Fibroblast of gingiva (primary cell): ENCODE measurements at places on chromosomes 11 and 22.

DNA sequence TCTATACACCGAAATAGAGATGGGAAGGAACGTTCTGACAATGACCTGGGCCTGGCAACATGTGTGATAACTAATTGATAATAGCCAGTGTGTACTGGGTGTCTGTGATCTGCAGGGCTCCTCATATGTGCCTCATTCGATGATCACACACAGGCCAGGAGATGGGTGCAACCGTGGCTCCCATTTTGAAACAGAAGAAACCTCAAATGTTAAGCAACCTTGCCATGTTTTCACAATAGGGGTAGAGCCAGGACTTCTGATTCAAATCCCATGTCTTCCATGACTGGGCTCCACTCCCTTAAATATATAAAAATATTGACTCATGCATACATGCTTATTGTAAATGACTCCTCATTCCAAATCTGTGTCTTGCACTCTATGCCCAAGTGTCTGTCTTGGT is 11.1 kb downstream of the APOL3 start:
- peak; percentile 89 for DNase-seq

DNA sequence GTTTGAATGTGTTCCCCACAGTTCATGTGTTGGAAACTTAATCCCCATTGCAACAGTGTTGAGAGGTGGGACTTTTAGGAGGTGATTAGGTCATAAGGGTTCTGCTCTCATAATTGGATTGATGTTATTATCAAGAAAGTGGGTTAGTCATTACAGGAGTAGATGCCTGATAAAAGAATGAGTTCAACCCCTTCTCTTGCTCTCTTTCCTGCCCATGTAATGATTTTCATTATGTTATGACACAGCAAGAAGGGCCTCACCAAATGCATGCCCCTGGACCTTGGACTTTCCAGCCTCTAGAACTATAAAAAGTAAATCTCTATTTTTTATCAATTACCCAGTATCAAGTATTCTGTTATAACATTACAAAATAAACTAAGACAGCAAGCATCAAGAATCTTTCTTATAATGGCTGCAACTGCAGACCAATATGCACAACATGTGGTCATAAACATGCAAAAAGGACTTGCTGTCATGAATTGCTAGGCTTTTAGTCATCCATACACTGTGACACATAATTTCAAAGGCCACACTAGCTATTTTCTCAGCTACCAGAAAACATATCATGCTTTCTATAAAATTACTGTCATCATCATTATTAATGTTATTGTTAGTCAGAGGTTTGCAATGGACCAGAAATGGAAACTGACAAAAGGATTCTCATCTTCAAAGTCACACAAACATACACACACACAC is 99.9 kb upstream of the GUCY1A2 start:
- DNase-seq: no peak

DNA sequence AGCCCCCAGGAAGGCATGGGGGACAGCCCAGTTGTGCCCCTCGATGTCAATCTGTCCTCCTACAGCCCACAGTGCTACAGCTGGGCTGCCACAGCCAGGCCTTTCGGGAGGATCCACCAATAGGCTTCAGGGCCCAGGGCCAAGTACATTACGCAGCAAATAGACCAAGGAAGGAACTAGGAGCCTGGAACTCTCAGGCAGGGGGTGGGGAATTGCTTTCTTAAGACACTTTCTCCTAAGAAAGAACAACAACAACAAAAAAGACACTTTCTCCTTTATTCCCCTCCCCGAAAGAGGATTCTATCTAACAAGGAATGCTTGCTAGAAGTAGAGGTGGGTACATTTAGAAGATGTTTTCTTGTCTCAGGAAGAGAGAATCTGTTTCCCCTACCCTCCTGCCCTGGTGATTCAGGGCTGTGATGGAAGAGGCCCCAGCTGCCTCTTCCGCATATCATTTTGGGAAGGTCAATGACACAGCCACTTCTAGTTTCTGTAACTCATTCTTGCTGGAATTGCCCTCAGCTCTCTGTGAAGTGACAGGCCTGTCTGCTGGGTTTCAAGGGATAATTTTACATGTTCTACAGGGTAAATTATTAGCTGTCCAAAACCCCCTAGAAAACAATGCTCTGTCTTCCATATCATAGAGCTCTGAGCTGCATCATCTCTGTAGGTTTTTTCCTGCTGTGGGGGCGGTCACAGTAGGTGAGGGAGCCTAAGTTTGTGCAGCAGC is 6.0 kb upstream of the MALAT1 start:
- peak; percentile 91 for DNase-seq

DNA sequence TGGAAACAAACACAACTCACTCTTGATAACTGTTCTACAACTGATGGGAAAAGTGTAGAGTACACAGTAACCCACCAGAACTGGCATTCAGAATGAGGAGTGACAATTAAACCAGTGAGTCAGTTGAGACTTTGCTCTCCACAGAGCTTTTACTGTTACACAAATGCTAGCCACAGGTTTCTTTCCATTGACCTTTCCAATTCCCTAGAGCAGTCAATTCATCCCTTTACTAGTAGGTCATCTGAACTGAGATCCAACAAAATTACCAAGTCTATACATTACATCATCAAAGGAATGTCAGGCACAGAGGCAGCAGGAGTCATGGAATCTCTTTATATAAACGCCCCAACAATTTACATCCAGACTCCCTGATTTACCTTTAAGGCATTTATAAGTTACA is 65.9 kb downstream of the PHF21A start:
- peak; percentile 69 for DNase-seq

DNA sequence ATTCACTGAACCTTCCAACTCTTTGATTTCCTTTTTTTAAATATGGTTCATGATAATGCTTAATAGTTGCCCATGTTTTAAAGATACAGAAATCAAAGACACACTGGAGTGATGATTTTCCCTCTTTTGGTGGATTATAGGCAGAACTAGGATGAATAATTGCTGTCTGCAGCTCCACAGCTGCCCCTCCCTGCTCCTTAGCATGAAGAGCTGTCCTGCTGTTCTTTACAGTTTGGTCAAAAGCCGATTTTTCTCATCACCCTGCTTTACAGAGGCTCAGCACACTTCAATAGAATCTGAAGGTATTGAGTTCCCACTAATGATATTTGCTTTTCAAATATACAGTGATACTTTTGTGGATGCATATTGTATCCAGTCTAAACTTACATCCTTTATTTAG is 202.6 kb downstream of the AASDHPPT start:
- DNase-seq: no peak

DNA sequence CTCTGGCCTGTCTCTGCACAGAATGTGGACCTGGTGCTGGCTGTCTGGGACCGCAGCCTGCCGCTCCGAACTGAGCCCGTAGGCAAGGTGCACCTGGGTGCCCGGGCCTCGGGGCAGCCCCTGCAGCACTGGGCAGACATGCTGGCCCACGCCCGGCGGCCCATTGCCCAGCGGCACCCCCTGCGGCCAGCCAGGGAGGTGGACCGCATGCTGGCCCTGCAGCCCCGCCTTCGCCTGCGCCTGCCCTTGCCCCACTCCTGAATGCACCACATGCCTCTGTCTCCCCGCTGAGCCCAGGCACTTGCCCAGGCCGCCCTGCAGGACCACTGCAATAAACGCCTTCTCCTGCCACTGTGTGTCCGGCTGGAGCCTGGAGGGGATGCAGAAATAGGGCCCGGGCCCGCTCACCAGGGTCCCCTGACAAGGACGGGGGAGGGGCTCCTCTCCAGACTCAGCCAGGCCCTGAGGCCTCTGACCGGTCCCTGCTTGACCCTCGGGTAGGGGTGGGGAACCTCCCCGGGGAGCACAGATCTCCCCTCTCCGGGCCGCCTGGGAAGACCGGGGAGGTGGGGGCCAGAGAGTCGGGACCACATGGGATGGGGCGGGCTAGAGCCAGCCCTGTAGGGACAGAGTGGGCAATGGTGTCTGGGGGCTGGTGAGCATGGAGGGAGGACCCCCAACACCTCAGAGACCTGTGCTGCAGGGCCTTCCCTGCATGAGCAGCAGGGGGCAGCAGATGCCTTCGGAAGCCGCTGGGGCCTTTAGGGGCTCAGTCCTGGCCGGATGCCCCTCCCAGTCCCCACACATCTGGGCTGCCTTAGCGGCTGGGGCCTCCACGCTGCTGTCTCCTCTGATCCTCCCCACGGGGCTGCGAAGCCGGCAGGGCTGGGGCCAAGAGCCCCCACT is 1.4 kb upstream of the TNNI2 start:
- peak; percentile 22 for DNase-seq

DNA sequence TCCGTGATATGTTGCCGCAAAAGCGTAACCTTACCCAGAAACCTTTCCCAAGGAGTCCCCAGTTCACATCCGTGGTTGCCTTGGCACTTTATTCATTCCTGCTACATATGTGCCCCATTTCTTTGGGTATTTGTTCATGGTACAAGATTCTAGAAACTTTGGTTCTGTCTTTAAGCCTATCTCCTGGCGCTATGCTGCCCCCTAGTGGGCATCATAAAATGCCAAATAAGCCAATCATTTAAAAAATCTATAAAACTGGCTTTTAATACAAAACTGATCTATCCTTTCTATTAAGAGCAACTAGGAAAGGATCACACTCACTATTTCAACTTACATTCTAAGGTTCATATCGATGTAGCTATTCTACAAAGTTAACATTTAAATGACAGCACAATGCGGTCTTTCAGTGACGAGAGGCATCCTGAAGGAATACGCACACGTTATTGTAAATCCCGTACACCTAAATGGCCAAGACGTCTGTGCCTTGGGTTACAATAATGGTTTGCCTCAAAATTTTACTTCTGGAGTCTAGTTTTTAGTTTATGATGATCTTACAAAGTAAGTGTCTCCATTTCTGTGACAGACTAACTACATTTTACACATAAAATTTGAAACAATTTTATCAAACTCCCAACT is 16.2 kb downstream of the PIWIL3 start:
- peak; percentile 48 for DNase-seq

DNA sequence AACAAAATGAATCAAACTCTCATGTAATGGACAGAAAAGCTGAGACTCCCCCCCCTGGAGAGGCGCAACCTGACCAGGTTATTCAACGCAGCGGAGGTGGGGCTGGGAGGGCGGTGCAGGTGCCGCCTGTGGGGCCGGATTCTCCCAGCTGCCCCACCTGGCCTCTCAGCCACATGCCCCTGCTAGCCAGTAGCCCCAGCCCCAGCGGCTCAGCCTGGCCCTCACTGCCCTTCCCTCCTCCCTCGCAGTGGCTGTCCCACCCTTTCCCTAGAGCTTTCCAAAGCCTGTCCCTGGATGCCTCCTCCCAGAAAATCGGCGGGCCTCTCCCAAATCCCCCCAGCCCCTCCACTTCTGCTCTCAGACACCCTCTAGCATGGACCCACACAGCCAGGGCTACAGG is 31.2 kb upstream of the RASD2 start:
- no peak for DNase-seq

DNA sequence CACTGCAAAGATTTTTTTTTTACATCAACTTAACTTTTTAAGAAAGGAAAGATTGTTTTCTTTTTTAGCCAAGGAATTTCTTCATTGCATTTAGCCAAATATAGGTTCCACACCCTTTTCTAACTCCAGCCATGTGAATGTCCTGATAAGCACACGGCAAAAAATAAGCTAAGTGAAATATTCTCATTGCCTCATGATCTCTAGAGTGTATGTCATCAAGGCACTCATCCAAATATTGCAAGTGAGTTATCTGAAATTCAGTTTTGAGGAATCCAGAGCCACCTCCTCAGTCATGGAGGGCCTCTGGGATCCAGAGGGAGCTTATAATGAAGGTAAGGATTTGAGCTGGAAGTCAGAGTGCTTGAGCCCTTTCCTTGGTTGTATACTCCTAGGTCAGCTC is 80.0 kb downstream of the BLID start:
- DNase-seq: peak; percentile 44

DNA sequence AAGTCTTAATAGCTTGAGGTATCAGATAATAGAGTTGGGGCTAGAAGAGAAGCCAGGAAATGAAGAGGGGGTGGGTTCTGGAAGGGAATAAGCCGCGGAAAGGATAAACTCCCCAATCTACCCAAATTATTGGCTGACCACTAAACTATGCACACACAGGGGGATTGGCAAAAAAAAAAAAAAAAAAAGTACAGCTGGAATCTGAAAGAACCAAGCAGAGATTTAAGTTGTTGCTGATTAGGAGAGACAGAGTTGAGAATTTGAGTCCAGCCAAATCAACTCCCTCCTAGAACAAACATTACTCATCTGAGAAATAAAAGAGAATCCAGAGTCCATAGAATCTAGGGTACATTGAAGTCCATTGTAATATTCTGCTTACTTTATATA is 134.9 kb downstream of the CCDC81 start:
- no peak for DNase-seq

- DNase-seq: no peak
Measured at GRCh38 chr11:102610200-102610599, 14.9 kb downstream of the MMP20 start.

GRCh38 chr11:330694-331357 is 10.2 kb upstream of the IFITM3 start:
- DNase-seq: no peak

GRCh38 chr11:19604679-19605375 is 107.8 kb upstream of the NAV2 start:
- peak; percentile 46 for DNase-seq

GRCh38 chr11:69804769-69805508 is 14.3 kb downstream of the FGF3 start:
- DNase-seq: no peak

DNA sequence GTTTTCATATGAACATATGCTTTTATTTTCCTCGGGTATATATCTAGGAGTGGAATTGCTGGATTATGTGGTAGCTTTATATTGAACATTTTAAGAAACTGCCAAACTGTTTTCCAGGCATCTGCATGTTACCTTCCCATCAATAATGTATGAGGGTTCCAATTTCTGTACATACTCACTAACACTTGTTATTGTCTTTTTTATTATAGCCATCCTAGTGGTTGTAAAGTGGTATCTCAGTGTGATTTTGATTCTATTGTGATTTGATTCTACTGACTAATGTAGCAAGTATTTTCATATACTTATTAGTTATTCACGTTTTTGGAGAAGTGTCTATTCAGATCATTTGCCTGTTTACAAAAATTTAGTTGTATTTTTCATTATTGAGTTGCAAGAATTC is 2.0 kb downstream of the ANO5 start:
- no peak for DNase-seq

GRCh38 chr22:47034905-47035419 is 272.5 kb downstream of the TBC1D22A start:
- DNase-seq: no peak

GRCh38 chr22:29477723-29478318 is 2.2 kb upstream of the NEFH start:
- DNase-seq: no peak

GRCh38 chr11:134604886-134605285 is 192.8 kb upstream of the B3GAT1 start:
- DNase-seq: no peak

DNA sequence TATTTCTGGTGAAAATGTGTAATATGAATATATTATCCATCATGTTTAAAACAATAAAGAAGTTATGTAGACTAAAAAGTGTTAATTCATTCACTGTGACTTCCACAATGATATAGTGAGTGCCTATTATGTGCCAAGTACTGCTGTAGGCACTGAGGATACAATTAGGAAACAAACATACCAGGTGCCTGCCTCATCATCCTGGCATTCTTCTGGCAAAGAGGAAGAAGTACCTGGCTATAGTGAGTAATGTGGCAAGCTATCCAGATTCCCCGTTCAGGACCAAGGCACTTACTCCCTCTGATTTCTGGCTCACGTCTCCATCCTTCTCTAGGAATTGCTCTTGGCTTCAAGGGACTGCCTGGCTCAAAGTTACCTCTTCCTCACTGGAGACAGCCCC is 77.5 kb upstream of the CLMP start:
- DNase-seq: no peak
